Fibroblast of mammary gland (primary cell): ENCODE measurements at places on chromosomes 3 and 15.

- no peak for DNase-seq
Measured at GRCh38 chr3:58478781-58479180, 13.1 kb upstream of the KCTD6 start.

- no peak for DNase-seq
Measured at GRCh38 chr3:73525591-73525990, 99.2 kb downstream of the PDZRN3 start.

DNA sequence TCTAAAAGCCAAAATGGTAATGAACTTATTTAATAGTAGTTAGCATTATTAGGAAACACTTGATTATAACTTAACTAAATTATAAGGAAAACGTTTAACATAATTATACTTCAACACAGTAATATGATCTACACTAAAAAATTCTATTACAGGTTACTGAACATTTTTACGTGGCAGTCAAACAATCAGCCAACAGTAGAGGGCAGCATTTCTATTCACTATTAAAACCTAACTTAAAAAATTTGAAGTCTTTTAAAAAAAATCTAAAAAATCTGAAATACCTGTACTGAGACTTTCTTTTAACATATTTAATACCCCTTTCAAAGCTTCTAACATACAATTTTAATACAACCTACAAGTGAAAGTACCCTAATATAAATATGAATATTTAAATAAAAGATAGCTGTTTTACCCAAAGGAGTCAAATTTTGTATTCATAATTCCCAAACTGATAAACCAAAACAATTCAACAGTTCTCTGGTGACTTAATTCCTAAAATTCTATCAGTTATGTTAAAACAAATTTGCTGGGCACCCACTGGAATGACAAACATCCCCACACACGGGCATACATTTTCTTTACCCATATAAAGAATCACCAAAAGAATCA, 41.5 kb downstream of the DLG1 start:
- DNase-seq, result peak; percentile 69

DNA sequence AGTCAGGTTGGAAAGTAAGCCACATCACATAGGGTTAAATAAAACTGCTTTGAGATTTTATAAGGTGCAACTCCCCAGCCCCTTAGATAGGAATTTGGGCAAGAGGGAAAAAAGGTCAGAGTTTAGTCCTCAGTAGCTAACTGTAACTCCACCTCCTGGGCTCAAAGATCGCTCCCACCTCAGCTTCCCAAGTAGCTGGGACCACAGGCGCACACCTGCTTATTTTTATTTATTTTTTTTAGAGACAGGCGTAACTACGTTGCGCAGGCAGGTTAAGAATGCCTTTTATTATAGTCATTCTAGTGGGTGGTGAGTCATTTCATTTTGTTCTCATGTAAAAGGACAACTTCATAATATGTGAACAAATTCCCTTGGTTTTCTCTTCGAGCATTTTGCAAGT, 14.7 kb downstream of the TM2D3 start:
- DNase-seq, result no peak

- no peak for DNase-seq
Measured at GRCh38 chr3:194286375-194287146, 64.6 kb downstream of the CPN2 start.

DNA sequence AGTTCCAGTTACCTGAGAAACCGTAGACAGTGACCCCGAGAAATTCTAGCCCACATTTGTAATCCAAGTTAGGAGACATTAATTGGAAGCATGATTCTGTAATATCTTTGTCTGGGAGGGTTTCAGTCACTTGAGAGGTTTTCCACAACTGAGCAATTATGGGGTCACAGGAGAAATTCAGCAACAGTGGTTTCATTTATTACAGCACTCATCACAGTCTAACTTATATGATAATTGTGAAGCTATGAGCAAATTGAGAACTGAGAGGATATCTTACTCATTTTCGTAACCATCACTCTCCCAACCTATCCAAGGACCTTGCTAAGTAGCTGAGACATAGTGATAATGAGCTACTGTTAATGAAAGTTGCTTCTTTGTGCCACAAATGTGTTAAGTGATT, 328.5 kb upstream of the PPP2R3A start:
- DNase-seq, result no peak
